ENCODE measurements at places on chromosomes 2 and 18.

GRCh38 chr2:148781544-148781943, 93.5 kb upstream of the KIF5C start:
- DNase-seq = no peak

DNA sequence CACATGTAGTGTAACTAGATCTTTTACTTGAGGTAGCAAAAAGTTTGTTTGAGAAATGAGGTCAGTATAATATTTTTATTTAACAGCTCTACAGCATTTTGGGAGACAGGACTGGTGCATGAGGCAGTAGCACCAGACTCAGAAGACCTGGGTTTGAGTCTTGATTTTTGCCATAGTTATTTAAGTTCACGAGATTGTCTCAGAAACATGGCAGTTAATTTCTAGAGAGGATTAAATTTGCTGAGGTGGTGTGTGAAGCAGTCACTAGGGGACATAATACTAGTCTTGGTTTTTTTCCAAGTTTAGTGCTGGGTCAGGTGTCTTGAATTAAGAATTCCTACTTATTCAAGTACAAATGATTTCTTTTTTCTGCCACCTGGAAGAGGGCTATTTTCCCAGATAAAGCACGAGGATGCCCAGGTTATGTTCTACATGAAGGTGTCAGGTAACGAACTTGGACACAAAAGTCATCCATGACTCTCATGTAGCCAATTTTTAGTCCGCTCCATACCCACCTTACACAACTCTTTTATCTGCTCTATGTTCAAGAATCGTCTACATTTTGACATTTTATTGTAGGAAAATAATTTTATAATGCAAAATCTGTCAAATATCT, 1.4 kb downstream of the MARCHF7 start:
- no peak for DNase-seq

GRCh38 chr2:197558393-197558792, 42.5 kb downstream of the MOB4 start:
- no peak for DNase-seq

GRCh38 chr2:181554061-181554830, 97.1 kb downstream of the ITGA4 start:
- no peak for DNase-seq

GRCh38 chr2:85230679-85231467, 96.9 kb downstream of the TGOLN2 start:
- no peak for DNase-seq

DNA sequence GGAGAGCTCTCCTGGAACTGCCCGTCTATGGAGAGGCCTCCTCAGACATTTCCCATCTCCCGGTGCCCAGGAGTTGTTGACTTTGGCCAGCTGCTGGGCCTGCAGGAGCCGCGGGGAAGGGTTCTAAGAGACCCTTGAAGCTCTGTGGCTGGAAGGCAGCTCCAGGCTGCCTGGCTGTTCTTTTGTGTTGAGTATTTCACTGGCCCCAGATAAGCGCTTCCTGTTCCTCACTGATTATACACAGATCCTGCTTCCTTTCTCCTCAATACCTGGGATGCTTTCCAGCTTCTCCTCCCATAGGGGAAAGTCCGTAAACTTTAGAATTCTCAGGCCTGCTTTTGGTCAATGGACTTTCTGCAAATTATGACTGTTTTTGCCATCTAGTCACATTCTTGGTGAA, 57.8 kb downstream of the TGOLN2 start:
- DNase-seq = no peak

GRCh38 chr18:61388010-61388409, 54.8 kb downstream of the CDH20 start:
- DNase-seq = no peak

DNA sequence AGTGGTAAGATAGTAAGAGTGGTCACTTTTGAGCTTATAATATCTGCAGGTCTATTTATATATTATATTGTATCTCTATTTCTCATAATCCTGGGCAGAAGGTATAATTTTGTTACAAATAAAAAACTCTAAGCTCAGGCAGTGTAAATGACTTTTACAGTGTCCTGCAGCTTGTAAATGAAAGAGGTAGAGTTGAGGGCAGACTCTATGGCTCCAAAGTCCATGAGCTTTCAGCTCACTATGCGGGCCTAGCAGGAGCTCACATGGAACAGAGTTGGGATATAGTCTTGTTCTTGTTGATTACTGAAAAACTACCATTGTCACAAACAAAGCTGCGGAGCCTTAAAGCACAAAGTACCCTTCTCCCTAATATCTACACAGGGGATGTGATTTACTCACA, 361.4 kb downstream of the LNPK start:
- no peak for DNase-seq

GRCh38 chr2:46878886-46879285, 36.7 kb downstream of the MCFD2 start:
- DNase-seq = no peak

GRCh38 chr18:63578357-63578958, 8.7 kb upstream of the SERPINB13 start:
- no peak for DNase-seq

DNA sequence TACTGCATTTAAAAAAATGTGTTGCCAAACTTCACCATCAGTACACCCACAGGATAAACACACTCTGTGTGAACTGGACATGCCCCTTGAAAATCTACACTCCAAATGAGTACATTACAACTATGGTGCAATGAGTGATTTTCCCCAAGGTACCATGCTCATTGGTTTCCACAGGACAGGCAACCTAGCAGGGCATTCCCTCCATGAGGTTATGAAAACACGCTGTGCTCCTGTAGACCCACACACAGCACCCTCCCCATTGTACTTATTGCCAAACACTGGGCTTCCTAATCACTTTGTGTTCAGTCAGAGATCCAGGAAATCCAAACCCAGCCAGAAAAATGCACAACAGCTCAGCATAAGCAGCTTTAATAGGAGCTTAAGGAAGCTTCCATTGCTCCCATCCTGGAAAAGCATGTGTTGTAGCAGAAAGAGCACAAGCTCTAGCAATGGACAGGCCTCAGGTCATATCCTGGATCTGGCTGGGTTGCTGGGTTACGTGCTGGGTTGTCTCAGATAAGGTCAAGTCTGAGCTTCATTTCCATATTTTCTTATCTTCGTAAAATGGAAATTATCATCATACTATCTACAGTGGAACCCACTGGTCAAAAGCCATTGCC, 20.8 kb upstream of the ATIC start:
- DNase-seq = no peak

DNA sequence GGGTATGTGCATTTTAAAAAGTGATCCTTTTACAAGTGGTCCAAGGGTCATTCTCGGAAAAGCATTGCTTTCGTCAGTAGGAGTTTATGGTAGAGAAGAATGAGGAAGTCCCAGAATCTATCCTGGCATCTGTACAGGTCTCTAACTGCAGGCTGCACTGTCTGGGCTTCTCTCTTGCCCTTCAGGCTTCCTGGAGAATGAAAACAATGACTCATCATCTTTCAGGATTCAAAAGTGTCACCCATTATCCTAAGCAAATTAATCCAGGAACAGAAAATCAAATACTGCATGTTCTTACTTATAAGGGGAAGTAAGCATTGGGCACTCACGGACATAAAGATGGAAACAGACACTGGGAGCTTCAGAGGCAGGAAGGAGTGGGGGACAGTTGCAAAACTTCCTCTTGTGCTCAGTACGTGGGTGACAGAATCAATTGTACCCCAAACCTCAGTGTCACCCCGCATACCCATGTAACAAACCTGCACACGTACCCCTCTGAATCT, 60.2 kb upstream of the TXNDC2 start:
- DNase-seq = no peak

DNA sequence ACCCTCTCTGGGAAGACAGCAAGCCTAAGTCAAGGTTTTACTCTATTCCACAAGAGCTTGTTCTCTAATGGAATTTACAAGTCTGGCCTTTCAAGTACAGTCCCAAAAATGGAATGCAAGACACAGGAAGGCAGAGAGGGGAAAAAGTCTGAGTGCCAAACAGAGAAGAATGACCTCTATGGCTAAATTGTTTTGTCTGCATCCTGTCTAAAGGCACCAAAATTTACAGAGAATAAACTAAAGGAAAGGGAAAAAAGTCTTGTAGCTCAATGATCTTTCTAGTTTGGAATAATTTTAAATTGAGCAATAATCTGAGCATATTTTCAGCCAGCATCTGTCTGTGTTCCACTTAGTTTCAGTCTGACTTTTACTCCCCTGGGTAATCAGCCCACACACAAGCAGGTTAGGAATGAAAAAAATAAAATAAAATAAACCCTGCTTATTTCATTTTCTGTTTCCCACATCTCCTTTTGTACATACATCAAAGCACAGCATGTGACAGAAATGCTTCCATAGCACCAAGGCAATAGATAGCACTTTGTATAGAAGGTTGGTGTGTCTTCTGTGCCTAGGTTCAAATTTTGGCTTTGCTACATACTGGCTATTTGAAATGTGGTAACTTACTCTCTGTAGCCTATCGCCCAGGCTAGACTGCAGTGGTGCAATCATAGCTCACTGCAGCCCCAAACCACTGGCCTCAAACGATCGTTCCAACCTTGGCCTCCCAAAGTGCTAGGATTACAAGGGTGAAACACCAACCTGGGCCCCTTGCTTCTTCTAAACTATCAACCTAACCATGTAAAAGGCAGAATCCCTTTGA, 105.1 kb downstream of the SLC8A1 start:
- no peak for DNase-seq

GRCh38 chr2:58730764-58731487, 489.8 kb upstream of the FANCL start:
- no peak for DNase-seq

GRCh38 chr18:79211844-79212243, 142.7 kb downstream of the ATP9B start:
- no peak for DNase-seq

GRCh38 chr2:111094691-111095090, 26.0 kb upstream of the BCL2L11 start:
- DNase-seq = no peak

GRCh38 chr2:140880573-140880972, 1250.2 kb downstream of the LRP1B start:
- no peak for DNase-seq

DNA sequence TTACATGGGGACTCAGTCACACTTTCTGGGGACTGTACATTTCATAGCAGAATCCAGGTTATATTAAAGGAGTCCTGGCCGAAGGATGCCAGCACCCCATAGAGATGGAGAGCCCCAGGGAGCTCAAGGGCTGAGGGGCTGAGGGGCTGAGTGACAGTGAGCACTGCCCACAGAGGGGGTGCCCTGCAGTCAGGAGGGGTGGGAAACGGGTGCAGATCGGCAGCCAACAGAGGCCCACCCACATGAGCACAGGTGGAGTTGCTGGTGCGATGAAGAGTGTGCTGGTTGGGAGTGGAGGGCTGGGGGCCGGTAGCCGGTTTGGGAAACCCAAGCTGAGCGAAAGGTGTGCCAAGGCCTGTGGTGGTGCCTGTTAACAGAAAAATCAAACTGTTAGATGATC, 32.1 kb downstream of the TPRKB start:
- DNase-seq = no peak

DNA sequence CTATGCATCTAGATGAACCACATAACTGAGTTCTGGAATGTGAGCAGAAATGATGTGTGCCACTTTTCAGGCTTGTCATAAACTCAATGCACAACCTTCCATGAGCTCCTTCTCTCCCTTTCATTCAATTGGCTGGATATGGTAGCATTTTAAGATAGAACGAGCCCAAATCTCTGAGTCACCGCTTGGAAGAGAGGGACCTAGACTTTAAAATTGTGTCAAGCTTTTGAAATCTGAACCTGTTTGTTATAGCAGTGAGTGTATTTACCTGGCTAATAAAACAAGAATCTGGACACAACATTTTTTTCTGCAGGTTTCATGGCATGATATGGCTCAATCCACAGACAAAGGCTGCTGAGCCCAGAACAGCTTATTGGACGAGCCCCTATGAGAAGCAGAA, 297.8 kb upstream of the SPRED2 start:
- DNase-seq = no peak

- DNase-seq = no peak
Measured at GRCh38 chr2:22894761-22895160, 490.2 kb upstream of the KLHL29 start.

GRCh38 chr2:201139836-201140604, 24.1 kb downstream of the CFLAR start:
- no peak for DNase-seq

DNA sequence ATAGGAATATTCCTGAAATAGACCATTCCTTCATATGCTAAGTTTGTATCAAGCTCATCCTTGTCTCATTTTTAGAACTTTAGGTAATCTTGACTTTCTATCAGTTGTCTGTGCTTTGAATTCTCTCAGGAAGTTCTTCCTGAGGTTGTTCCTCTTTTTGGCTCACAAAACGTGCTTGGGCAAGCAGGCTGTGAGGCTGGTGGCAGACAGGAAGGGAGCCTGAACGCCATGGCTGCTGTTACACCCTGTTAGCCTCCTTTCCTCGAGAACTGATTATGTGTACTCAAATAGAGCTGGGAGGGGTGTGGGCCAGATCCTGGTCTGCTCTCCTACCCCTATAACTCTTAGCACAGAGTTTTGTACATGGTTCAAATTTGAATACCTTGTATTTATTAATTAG, 136.4 kb upstream of the CELF4 start:
- DNase-seq = no peak

DNA sequence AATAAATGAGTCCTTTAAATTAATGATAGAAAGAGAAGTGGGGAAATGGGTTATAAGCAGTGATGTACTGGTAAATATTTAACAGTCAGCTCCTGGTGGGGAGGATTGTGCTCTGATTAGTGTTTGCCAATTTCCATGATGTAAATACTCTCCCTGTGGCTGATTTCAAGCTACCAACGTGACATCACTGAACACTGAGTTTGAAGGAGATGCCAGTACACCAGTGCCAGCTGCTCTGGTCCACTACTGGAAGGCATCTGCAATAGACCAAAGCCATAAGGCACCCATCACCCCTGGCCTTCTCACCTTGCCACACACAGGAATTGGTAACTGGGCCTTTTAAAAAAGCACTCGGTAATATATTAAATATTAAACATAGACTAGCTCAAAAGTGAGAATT, 77.7 kb downstream of the TGOLN2 start:
- no peak for DNase-seq

DNA sequence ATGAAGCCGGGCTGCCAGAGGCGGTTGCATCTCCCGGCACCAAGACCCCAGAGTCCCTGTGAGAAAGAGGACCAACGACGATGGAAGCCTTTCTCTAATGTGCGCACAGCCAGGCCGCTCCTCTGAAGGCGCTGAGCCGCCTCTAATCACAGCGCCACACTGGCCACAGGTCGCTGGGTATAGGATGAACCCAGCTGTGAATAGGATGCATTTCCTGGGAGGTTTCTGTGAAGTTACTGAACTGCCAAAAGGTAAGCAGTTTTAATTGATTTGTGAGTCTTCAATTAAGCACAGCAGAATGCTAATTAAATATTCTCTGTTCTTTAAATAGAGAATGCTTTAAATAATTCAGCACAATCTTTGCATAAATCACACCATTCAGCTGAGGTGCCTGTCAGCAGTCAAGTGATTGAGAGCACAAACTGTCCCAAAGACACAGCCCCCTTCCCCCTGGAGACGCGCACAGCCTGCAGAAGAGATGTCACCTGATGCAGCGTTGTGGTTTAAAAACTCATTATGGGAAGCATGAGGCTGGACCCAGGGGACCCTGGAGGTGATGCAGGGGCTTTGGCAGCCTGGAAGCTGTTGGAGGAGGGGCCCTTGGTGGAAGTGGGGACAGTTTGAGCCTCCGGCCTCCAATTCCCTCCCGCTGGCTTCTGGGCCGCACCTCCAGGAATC, 98.1 kb downstream of the RTP5 start:
- DNase-seq = no peak

- no peak for DNase-seq
Measured at GRCh38 chr2:189553504-189554088, 27.0 kb downstream of the SLC40A1 start.

GRCh38 chr2:160928854-160929301, 231.3 kb upstream of the TANK start:
- no peak for DNase-seq

GRCh38 chr2:11901351-11902069, 155.1 kb downstream of the LPIN1 start:
- DNase-seq = no peak

GRCh38 chr2:16853088-16853487, 187.5 kb upstream of the CYRIA start:
- no peak for DNase-seq
